Mesenchymal stem cell (in vitro differentiated cells and primary cell): ENCODE measurements at places on chromosomes 6 and 20.

DNA sequence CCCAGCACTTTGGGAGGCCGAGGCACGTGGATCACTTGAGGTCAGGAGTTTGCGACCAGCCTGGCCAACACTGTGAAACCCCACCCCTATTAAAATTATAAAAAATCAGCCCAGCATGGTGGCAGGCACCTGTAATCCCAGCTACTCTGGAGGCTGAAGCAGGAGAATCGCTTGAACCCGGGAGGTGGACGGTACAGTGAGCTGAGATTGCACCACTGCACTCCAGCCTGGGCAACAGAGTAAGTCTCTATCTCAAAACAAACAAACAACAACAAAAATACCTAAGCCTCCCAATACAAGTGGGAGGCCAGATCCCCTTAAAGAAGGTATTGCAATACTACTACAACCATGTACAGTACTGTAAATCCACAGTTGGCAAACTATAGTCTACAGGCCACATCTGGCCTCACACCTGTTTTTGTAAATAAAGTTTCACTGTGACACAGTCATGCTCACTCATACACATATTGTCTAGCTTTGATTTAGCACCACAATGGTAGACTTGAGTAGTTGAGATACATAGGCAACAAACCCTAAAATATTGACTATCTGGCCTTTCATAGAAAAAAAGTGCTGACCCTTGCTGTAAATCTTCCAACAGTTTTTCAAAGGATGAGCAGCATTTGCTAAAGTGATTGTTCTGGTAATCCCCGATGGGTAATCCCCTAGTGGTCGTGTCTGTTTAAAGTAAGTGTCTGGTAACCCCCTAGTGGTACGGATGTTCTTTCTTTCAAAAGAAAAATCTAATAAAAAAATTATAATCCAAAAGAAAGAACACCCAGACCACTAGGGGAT lies 202.0 kb downstream of the RNGTT start:
- DNase-seq = no peak

- no peak for DNase-seq
Observed at GRCh38 chr20:15911581-15911980, 661.7 kb downstream of the KIF16B start.

GRCh38 chr6:7730001-7730783 lies 4.3 kb downstream of the BMP6 start:
- peak; percentile 21 for DNase-seq

- DNase-seq = no peak
Observed at GRCh38 chr6:136129365-136129764, 120.7 kb downstream of the MTFR2 start.

DNA sequence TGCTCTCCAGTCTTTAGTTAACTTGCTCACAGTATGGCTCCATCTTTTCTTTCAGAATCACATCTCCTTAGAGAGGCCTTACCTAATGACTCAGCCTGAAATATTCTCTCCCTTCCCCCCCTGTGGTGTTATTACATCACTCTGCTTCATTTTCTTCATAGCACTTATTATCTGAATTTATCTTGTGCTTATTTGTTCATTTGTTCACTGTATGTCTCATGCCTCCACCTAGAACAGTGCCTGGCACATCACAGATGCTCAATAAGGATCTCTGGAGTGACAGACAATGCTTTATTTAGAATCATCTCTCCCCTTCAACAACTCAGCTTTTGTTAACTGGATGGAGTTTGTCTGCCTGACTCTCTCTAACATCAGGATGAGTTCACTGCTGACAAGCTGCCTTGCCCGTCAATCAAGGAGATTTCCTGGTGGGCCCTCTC lies 96.6 kb upstream of the MAN1A1 start:
- DNase-seq = peak; percentile 57

GRCh38 chr20:41306061-41306727 lies 11.3 kb downstream of the ZHX3 start:
- DNase-seq = no peak

GRCh38 chr20:41318271-41318649 lies 729 bp upstream of the ZHX3 start:
- no peak for DNase-seq

DNA sequence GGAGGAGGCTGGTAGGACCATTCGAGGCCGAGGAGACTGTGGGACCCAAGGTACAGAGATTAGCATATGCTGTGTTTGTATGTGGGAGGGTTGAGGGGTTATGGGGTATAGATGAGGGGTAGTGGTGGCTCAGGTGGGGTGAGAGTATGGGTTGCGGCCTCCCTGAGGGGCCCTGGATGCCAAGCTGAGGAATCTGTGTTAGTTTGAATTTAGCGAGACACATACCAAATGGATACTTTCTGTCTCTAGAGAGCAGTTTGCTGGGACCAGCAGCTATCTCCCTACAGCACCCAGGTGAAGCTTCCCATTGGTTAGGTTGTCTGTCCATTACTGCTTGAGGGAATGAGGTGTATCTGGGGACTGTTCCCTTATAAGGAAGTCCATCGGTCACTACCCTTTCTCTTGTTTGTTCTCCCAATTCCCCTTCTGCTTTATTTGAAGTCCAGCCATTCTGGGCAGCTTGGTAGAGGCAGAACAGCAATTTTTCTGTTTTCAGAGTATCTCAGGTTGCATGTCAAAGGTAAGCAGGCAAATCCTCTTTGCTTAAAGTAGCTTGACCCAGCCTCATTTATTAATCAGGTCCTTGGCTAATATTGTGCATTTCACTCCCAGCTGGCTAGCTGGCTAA lies 15.2 kb downstream of the CHMP4B start:
- DNase-seq = no peak

DNA sequence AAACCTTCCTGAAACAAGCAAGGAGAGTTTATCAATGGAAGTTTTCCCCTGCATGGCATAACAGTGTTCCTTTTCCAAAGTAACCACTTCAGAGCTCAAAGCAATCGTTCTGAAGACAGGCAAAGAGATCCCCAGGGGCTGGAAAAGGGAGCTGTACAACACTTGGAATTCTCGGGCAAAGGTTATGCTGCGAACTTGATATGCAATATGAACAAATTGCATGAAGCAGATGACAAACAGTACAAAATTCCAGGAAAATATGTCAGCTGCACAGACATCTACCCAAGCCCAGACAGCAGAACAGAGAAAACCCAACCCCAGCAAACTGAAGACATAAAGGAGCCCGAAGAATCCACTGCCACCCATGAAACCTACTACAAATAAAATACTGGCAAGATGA lies 18.4 kb downstream of the POPDC3 start:
- no peak for DNase-seq

DNA sequence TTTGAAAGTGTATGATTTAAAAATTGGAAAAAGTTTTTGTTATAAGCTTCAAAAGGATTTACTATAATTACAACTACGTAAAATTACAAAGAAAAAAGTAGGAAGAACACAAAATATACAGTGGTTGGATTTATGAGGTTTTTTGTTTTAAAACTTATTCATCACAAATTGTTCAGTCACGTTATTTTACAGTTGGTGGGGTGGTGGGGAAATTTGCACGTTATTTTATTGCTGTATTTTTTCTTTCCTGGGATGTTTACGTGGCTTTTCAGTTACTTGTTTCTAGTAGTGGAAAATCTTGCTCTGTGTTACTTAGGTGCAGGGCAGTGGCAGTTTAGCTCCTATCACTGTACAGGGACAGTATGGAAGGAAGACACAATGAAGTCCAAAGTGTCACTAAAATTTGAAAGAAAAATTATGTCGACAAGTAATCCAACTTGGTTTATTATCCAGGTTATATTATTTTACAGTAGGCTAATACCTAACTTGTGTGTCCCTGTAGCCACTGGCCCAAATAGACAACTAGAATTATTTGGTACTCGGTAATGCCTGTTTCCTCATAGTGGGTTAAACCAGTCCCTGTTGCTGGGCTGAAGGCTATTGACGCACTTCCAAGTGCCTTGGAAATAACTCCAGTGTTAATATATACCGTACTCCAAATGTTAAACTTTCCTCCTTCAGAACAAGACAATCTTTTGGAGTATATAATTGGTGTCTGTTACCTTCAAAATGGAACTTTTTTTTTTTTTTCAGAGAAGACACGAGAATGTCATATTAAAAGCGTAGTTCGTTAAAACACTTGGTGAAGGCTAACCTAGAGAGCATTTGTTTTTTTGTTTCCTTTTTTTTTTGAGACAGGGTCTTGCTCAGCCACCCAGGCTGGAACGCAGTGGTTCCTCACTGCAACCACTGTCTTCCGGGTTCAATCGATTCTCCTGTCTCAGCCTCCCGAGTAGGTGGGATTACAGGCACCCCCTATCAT lies 4.6 kb downstream of the JARID2 start:
- no peak for DNase-seq

GRCh38 chr6:24429146-24429545 lies 26.4 kb downstream of the MRS2 start:
- DNase-seq = no peak

DNA sequence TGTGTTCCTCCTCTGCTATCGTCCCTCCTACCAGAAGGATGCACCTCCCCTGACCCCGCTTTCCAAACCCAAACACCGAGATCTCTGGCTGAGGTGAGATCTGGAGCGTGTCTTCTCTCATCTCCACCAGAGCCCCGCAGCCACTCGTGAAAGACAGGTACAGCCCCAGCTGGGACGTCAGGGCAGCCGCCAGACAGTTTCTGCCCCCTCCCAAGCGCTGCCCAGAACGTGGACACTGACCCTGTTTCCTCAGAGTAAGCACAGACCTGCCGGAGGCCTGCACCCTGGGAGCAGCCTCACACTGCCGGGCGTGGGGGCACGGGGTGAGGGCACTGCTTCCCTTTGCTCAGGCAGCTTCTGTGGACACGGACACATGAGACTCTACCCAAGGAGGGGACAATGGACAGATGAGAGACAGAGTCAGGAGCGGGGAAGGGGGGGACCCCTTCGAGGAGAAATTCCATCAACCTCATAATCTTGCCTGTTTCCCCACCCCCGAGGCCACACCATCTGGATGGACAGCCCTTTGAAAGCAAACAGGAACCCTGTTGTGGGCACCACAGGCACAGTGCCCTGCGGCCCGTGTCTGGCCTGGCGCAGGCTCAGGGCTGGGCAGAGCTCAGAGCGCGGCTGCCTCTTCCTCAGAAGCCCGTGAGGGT lies 210.6 kb downstream of the DLL1 start:
- DNase-seq = no peak

- DNase-seq = no peak
Observed at GRCh38 chr6:64146094-64146493, 510.5 kb downstream of the PHF3 start.

GRCh38 chr20:38441916-38442315 lies 6.8 kb upstream of the SNHG17 start:
- no peak for DNase-seq

- DNase-seq = peak; percentile 54
Observed at GRCh38 chr6:129493354-129493902, 216.5 kb downstream of the ARHGAP18 start.

GRCh38 chr20:22985239-22985778 lies 49.8 kb upstream of the SSTR4 start:
- DNase-seq = no peak

DNA sequence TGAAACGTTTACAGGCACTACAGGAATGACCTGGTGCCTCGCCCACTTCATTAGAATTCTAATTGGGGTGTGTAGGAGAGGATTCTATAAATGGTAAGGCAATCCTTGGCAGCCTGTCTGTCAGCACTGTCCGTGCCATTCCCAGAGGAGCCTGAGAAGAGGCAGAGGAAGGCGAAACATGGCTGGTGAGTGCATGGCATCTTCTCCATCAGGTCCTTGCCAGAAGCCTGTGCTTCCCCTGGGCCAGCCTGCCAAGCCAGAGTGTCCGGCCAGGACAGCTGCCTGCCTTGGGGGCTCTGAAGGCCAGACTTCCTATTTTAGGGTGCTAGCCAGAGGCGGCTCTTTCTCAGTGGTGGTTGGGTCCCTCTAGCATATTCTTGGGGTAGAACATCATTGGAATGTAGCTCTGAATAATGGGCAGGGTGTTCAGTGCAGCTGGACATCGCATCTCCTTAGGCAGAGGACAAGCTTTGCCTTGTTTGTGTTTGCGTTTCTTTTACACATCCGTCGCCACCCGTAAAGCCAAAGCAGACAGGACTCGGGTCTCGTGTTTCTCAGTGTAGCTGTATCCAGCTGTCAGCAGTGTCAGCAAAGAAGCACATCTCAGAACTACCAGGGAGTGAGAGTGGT lies at the start of gene TGM3:
Gene TGM3, plus strand, starts transcription at position 116 of the 630 bp plus-strand sequence. Its CDS starts 63 bp downstream, at position 179.
- no peak for DNase-seq

DNA sequence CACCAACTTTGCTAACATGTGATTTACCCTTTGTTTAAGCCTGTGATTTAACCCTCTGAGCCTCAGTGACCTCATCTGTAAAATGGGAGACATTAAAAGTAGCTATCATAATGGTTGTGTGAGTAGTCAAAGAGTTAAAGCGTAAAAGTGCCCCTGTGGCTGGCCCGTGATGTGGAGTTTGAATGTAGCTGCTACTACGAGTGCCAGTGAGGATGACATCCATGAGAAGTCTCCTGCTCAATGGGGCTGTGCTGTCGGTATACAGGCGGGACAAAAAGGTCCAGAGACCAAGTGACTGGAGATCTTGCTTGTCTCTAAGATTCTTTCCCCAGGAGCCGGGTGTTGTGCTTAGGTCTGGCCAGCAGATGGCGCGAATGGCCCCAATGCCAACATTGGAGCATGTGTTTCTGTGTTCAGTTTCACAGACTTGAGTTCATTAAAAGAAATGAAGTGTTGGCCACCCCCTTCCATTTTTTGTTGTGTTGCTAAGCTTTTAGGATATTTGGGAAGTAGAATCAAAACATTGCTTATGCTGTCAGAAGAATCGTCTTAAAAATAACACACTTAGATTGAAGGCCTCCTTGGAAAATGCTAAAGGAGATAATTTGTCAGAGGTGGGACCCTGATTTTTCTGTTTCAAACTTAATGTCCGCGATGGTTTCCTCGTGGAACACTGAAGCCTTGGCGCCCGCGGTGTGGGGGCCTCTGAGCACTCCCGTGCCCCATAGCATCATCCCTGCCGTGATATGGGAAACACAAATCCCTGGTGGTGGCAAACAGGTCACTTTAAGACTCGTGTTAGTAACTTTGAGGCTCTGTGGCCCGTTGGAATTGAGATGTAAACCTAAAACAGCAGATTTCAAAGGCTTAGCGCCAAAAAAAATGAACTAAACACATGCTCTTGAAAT lies 9.3 kb upstream of the RBM38 start:
- DNase-seq = peak; percentile 68

- DNase-seq = no peak
Observed at GRCh38 chr6:36068012-36068392, 40.4 kb downstream of the MAPK14 start.

DNA sequence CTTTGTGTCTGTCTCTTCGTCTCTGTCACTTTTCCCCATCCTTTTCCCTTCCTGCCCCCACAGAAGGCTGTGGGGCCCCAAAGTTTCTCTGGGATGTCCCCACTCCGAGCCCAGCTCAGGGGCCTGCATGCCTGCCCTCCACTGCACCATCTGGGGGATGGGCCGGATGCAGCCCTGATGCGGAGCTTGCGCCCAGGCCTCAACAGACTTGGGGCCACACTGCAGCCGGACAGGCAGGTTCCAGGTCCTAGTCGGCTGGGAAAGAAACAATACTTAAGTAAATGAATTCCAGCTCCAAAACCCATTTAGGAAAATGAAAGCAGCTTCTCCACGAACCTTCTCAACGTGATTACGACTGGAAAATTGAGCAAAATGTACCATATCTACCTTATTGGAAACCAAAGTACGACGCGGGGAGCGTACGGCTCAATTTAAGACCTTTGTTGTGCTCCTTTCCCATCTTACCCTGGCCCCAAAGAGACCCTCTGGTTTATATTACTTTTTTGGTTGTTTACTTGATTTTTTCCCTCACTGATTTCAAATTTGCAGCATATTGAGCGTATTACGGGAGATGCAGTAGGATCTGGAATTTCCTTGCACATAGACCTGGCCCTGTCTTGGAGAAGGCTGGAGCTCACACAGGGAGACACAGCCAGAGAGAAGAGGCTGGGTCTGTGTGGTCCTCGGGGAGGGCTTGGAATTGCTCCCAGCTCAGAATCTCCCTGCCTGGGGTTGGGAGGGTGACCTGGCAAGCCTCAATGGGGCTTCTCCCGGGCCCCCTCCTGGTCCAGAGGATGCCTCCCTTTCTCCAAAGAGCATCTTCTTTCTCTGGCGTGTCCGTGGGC lies 8.0 kb downstream of the FOXC1 start:
- no peak for DNase-seq
